RPMI7951 (cell line): ENCODE measurements at places on chromosomes 1 and 21.

DNA sequence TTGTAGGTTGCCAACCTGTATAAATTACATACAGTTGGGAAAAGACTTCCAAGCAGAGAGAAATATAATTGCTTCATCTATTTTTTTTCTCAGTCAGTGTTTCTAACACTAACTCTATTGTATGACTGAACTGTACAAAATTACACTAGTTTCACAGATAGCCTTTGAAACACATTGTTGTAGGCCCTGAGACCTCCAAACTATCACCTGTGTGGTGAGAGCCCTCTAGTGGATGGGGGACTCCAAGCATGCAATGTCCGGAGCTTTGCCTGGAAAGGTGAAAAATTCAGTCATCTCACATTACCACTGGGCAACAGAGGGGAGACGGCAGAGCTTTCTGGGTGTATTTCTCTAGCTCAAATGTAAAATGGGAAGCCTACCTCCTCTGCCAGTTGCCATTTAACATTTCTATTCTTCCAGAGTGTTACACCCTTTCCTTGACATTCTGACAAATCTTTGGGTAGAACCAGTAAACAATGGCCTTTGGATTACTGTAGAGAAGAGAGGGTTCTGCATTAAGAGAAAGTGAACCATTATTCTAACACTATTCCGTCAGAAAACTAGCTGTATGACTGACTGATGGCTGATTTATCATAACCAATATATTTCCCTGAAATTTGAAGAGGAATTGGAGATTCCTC, 212.2 kb downstream of the LYPLAL1 start:
- peak; percentile 49 for DNase-seq

DNA sequence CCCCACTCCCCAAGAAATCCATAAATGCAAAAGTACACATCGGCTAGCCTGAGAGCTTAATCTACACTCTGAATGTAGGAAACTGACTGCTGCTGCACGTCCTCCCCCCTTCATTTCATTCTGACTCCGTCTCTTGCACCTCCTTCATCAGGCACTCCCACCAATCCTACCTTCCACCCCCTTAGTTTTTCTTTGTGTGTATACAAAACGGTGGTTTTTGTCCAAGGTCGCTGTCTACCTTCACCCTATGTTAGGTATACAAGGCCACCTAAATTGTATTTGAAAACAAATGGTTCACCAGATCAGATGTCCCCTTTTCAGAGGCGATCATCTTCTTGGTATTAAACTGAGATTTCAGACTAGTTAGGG, 1.9 kb downstream of the WDR26 start:
- no peak for DNase-seq

DNA sequence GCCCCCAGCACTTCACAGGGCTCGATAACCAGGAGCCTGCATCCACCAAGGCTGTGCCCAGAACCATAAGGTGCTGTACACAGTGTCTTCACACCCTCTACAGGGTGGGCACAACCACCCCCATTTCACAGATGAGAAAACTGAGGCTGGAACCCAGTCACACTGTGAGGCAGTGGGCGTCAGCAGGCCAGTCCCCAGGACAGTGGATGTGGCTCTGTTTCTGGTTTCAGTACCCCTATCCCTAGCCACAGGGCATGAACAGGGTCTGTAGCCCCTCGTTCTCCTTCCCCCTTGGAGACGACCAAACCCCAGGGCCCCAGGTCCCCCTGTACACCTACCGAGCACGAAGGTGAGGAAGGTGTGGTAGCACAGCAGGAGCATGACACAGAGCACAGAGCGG, 27.6 kb downstream of the TTC39A start:
- DNase-seq = no peak

DNA sequence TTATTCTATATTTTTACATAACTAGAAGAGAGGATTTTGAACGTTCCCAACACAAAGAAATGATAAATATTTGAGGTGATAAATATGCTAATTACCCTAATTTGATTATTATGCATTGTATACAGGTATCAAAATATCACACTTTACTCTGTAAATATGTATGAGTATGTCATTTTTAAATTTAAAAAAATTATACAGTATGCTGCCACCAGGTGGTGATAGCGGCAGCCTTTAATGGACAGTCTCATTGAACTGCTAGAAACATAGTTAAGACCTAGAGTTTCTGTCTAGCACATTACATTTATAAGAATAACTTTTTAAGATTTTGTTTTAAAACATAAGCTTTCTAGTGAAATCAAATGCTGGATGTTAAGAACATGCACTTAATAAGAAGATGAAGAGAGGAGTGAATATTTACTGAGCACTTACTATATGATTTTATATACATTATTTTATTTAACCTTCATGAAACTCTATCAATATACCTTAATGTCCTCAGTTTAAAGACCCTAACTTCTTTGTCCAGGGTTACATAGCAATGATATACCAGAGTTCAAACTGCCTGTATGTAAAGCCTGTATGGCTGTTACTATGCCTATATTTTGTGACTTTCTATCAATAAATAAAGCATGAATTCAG, 207.1 kb downstream of the NUF2 start:
- DNase-seq = peak; percentile 11

DNA sequence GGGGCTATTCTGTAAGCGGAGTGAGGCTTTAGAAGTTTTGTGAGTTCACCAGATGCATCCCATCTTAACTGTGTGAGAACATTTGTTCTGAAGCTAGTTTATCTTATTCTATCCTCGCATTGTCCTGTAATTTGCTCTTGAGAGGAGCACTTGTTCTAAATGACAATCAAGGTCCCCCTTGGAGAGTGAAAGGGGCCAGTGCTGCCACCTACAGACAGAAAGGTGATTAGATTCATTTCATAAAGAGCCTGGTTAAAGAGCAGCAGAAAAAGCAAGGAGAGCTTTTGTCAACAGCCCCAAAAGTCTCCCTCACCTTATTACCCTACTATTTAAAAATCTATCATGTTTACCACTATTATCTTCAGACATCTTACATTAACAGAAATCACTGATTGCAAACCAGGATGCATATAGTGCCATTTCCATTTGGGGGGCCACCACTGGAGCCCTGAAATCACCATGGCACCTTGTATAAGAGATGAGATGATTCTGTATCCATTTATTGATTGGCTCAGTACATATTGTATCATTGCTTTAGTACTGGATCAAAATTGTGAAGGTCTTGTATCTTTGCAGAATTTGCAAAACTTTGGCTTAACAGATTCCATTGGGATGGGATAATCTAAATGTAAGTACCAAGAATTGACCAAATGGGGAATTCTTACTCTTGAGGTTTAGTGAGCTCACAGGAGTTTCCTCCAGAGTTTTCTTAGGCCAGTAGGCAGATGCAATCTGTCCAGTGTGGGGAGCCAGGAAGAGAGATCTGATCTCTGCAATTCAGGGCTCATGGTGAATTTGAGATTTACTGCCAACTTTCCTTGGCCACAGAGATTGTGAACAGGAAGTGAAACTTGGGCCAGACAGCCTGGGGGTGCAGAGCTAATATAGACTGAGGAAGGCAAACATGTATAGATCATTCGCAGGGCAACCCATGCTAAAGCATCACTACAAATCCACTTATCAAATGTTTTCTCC, 64.3 kb upstream of the TRABD2B start:
- no peak for DNase-seq

DNA sequence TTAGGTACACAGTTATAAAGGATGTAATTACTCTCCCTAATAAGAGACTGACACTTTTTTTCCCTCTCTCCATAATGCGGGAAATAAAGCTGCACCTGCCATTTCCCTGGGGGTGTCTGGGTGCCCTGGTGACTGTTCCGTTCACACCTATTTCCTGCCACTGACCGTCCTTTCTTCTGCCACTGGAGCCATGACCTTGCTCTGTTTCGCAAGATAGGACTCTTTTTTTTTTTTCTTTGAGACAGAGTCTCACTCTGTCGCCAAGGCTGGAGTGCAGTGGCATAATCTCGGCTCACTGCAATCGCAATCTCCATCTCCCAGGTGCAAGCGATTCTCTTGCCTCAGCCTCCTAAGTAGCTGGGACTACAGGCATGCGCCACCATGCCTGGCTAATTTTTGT, 66.1 kb upstream of the SERBP1 start:
- no peak for DNase-seq

DNA sequence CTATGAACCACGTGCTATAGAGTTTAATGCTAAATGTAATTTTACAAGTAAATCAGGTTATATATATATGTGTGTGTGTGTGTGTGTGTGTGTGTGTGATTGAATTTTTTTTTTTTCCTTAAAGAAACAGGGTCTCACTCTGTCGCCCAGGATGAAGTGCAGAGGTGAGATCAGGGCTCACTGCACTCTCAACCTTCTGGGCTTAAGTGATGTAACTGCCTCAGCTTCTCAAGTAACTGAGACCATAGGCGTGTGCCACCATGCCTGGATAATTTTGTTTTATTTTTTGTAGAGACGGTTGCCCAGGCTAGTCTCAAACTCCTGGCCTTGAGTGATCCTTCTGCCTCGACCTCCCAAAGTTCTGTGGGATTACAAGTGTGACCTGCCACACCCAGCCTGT, 26.3 kb downstream of the POU2F1 start:
- DNase-seq = no peak

- no peak for DNase-seq
These were observed 368.1 kb downstream of the LTN1 start for GRCh38 chr21:28624626-28625025.

DNA sequence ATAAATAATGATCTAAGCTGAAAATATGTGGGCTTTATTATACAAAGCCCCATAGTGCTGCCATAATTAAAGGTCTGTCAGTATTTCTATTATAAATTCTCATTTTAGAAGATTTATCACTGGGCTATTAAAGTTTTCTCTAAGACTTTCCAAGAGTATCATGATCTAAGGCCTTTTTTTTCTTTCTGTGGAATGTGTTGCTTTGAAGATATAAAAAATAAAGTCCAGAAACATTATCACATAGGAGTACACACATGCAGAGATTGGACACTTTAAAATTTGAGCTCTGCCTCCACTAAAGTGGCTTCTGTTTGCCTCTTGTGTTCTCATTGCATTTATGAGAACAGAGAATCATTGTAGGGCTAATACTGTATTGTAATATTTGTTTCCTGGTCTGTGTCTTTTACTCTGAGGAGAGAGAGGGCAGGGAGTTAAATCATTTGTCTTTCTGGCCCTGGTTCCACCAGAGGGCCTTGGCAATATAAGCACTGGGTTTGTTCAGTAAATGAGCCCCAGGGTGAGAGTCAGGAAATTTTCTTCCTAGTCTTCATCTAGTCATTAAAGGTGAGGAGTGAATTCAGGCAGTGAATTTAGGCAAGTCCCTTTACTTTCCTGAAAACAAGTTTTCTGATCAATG, 70.2 kb downstream of the NFIA start:
- DNase-seq = no peak

- DNase-seq = no peak
These were observed 355.4 kb downstream of the PLPP3 start for GRCh38 chr1:56223968-56224367.

- peak; percentile 45 for DNase-seq
These were observed 595 bp upstream of the ZNHIT6 start for GRCh38 chr1:85708829-85709227.

GRCh38 chr1:204564835-204565234, 48.6 kb downstream of the MDM4 start:
- DNase-seq = no peak

DNA sequence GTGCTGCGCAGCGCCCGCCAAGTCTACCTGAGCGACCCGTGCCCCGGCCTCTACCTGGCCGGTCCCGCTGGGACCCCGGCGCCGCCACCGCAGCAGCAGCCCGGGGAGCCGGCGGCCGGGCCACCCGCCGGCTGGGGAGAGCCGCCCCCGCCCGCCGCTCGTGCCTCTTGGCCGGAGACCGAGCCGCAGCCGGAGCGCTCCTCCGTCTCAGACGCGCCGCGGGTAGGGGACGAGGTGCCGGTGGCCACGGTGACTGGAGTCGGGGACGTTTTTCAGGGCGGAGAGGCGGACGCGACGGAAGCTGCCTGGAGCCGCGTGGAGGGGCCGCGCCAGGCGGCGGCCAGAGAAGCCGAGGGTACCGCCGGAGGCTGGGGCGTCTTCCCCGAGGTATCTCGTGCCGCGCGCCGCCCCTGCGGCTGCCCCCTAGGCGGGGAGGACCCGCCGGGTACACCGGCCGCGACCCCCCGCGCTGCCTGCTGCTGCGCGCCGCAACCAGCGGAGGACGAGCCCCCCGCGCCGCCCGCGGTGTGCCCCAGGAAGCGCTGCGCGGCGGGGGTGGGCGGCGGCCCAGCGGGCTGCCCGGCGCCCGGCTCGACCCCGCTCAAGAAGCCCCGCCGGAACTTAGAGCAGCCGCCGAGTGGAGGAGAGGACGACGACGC, 646 bp downstream of the IER5 start:
- no peak for DNase-seq

GRCh38 chr1:107914119-107914765, 50.7 kb downstream of the VAV3 start:
- no peak for DNase-seq

- peak; percentile 26 for DNase-seq
These were observed 3.7 kb downstream of the CCDC24 start for GRCh38 chr1:43994794-43995790.

GRCh38 chr1:215358356-215358755, 208.7 kb upstream of the KCTD3 start:
- no peak for DNase-seq

- no peak for DNase-seq
These were observed 5.5 kb upstream of the ZNF695 start for GRCh38 chr1:247013391-247013790.

GRCh38 chr21:37206496-37206895, 60.6 kb downstream of the VPS26C start:
- no peak for DNase-seq

GRCh38 chr21:45135122-45135521, 60.7 kb downstream of the ADARB1 start:
- no peak for DNase-seq

DNA sequence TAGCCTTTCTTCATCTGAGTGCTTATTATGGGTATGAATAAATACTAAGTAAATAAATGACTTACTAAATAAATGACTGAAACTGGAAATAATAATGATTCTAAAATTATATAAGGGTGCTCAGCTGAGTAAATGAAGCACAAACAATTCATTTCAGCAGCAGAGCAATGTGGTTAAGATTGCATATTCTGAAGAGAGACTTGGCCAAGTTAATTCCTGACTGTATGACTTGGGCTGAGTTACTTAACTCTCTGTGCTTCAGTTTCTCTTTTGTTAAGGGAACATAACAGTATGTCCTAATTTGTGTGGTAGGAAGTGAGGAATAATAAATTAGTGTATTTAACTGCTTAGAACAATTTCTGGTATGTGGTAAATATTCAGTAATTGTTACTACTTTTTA, 19.1 kb downstream of the AGL start:
- DNase-seq = no peak

DNA sequence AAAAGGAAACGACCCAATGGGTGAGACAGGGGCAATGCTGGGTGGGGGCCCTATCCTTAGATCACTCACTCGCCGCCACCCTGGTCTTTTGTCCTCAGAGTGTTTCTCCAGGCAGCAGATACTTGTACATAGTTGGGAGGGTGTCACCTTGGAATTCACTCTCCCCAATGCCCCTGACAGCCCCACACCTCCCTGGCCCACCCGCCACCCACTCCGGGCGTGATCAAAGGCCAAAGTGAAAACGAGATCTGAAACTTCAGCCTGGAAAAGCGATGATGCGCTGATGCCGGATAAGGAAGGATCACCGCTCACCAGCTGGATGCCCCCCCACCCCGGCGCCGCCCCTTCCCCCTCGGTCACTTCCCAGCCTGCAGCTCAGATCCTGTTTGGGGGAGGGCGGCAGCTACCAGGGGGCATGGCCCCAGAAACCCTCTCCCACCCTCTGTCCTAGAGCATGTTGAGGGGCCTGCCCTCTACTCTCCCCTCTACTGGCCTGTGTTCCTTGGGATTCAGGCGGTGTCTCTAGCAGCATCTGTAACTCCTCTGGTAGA, 33.6 kb upstream of the CASZ1 start:
- no peak for DNase-seq

GRCh38 chr1:213969958-213970555, 17.7 kb upstream of the PROX1 start:
- peak; percentile 20 for DNase-seq
